ENCODE measurements at places on chromosomes 1 and 21. TPM values are rescaled to one million over a fixed set of nuclear protein-coding genes. Genes with fewer than 3 reads are reported as not detected.

GRCh38 chr1:93784538-93784937, 94.5 kb downstream of the DNTTIP2 start:
- H3K4me3 ChIP-seq, result no peak overlapping the region
- no peaks in the 10 kb centered on the region for H3K4me1 ChIP-seq
- H3K27ac ChIP-seq, result no peak overlapping the region
- DNase-seq, result no peak
- no peaks in the 10 kb centered on the region for H3K27me3 ChIP-seq
- H3K36me3 ChIP-seq, result no peaks in the 10 kb centered on the region

- no peaks in the 10 kb centered on the region for H3K36me3 ChIP-seq
- no peaks in the 10 kb centered on the region for H3K27me3 ChIP-seq
- H3K4me1 ChIP-seq, result no peaks in the 10 kb centered on the region
These were observed 10.2 kb downstream of the KMO start for GRCh38 chr1:241542199-241542907.

GRCh38 chr1:64895500-64895899, 70.8 kb downstream of the JAK1 start:
- no peak overlapping the region for H3K4me3 ChIP-seq
- DNase-seq, result no peak
- no peaks in the 10 kb centered on the region for H3K27me3 ChIP-seq

DNA sequence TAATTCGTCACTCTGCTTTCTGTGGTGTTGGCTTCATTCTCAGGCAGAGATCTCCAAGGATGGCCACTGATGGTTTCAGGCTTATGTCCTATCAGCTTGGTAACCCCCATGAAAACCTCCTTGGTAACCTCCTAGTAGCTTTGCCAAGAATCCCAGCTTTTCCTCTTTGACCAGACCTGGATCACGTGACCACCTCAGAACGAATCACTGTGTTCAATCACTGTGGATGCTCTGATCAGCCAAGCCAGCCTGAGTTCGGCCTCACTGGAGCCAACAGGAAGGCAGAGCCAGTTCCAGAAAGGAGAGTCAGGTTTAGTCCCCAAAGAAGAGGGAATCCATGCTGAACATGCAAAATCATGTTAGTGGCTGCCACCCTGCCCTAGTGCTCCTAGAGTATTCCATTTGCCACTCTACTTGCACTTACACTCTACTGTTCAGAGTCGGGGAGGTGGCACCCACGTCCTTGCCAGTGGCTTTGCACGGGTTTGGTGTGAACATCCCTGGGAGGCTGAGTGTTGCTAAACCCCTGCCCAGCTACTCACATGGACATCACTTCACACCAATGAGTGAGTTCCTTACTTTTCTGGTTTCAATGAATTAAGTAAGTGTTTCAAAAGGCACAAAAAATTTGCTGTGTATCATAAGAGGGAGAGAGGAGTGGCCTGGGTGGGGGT, 33.5 kb upstream of the SSBP3 start:
- no peaks in the 10 kb centered on the region for H3K27me3 ChIP-seq
- H3K4me3 ChIP-seq, result no peak overlapping the region
- no peaks in the 10 kb centered on the region for H3K4me1 ChIP-seq
- no peaks in the 10 kb centered on the region for H3K36me3 ChIP-seq
- no peak overlapping the region for H3K27ac ChIP-seq

- H3K4me1 ChIP-seq, result peaks cover 13% of the 10 kb centered on the region
- no peaks in the 10 kb centered on the region for H3K27me3 ChIP-seq
- H3K36me3 ChIP-seq, result no peaks in the 10 kb centered on the region
These were observed 148.0 kb downstream of the GALNT2 start for GRCh38 chr1:230215031-230215430.

DNA sequence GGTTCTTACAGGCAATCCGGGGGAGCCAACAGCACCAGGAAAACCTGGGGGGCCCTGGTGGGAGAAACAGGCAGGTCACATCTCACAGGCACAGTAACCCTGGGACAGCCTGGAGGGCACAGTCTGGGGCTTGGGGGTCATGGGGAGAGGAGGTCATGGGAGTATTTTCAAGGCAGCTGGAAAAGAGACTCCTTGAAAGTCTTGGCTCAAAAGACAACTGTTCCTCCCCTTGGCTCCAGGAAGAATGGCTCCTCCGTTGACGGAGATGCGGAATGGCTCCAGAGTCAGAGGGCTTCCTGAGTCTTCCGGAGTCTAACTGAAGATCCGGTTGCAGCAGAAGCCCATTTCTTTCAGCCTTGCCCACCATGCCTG, 25.9 kb upstream of the PEF1 start:
- no peaks in the 10 kb centered on the region for H3K4me1 ChIP-seq
- H3K4me3 ChIP-seq, result peak overlapping the region; percentile 28
- peak overlapping the region; percentile 82 for H3K27ac ChIP-seq
- DNase-seq, result no peak

- no peak overlapping the region for H3K4me3 ChIP-seq
- H3K36me3 ChIP-seq, result no peaks in the 10 kb centered on the region
- no peak for DNase-seq
- no peaks in the 10 kb centered on the region for H3K4me1 ChIP-seq
- no peak overlapping the region for H3K27ac ChIP-seq
- no peaks in the 10 kb centered on the region for H3K27me3 ChIP-seq
These were observed 92.3 kb downstream of the ST6GALNAC5 start for GRCh38 chr1:76959556-76959955.

GRCh38 chr1:113875714-113876113, 4.2 kb upstream of the PTPN22 start:
- no peak overlapping the region for H3K4me3 ChIP-seq
- no peaks in the 10 kb centered on the region for H3K27me3 ChIP-seq
- H3K4me1 ChIP-seq, result no peaks in the 10 kb centered on the region
- H3K27ac ChIP-seq, result no peak overlapping the region
- DNase-seq, result no peak

- peak; percentile 69 for DNase-seq
- H3K4me1 ChIP-seq, result peaks cover 6% of the 10 kb centered on the region
- peak overlapping the region; percentile 66 for H3K27ac ChIP-seq
- no peak overlapping the region for H3K4me3 ChIP-seq
- no peaks in the 10 kb centered on the region for H3K27me3 ChIP-seq
These were observed 20.6 kb upstream of the PGD start for GRCh38 chr1:10378081-10378841.

- H3K4me1 ChIP-seq, result no peaks in the 10 kb centered on the region
- DNase-seq, result no peak
- H3K27ac ChIP-seq, result no peak overlapping the region
- no peaks in the 10 kb centered on the region for H3K27me3 ChIP-seq
- H3K4me3 ChIP-seq, result no peak overlapping the region
- H3K36me3 ChIP-seq, result no peaks in the 10 kb centered on the region
These were observed 134.6 kb downstream of the GLIS1 start for GRCh38 chr1:53604291-53604919.

DNA sequence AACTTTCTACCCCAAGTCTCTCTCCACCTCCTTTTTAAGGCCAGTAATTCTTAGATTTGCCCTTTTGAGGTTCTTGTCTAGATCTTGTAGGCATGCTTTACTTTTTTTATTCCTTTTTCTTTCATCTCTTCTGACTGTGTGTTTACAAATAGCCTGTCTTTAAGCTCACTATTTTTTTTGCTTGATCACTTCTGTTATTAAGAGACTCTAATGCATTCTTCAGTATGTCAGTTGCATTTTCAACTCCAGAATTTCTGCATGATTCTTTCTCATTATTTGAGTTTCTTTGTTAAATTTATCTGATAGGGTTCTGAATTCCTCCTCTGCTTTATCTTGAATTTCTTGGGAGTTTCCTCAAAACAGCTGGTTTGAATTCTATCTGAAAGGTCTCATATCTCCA, 30.9 kb downstream of the XPR1 start:
- H3K4me1 ChIP-seq, result no peaks in the 10 kb centered on the region
- H3K27ac ChIP-seq, result no peak overlapping the region
- H3K27me3 ChIP-seq, result no peaks in the 10 kb centered on the region

LRRIQ3 gene
- 0.36 TPM for total RNA-seq

WNT3A gene
- total RNA-seq, result not detected

RCC1 gene
- total RNA-seq, result 10.6 TPM

HSPA6 gene
- 2.5 TPM for total RNA-seq

COL11A1 gene
- 1.2 TPM for total RNA-seq

TPTE gene
- total RNA-seq, result not detected

ANGPTL3 gene
- total RNA-seq, result not detected

MFAP2 gene
- total RNA-seq, result 12.4 TPM

CYP4Z1 gene
- total RNA-seq, result 0.36 TPM

All from sigmoid colon (tissue), 7 donors.